Naive thymus-derived CD4-positive, alpha-beta T cell (primary cell): ENCODE measurements at places on chromosomes 12 and 14.

DNA sequence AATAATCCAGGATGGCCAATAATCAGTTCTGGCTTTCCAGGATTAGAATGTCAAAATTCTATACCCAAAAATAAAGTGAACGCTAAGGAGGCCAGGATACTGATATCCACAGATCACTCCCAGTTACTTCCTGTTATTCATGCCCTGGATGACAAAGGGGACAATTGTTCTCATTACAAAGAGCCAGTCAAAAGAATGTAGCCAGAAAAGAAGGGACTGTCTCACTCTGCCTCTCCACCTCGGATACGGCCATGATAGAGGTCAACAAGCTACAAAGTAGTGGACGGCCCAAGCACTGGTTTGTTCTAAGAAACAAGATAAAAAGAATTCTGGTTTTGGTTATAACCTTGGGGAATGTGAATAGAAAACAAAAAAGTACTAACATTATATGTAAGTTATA, 116.1 kb upstream of the ATF7IP start:
- no peak for DNase-seq

DNA sequence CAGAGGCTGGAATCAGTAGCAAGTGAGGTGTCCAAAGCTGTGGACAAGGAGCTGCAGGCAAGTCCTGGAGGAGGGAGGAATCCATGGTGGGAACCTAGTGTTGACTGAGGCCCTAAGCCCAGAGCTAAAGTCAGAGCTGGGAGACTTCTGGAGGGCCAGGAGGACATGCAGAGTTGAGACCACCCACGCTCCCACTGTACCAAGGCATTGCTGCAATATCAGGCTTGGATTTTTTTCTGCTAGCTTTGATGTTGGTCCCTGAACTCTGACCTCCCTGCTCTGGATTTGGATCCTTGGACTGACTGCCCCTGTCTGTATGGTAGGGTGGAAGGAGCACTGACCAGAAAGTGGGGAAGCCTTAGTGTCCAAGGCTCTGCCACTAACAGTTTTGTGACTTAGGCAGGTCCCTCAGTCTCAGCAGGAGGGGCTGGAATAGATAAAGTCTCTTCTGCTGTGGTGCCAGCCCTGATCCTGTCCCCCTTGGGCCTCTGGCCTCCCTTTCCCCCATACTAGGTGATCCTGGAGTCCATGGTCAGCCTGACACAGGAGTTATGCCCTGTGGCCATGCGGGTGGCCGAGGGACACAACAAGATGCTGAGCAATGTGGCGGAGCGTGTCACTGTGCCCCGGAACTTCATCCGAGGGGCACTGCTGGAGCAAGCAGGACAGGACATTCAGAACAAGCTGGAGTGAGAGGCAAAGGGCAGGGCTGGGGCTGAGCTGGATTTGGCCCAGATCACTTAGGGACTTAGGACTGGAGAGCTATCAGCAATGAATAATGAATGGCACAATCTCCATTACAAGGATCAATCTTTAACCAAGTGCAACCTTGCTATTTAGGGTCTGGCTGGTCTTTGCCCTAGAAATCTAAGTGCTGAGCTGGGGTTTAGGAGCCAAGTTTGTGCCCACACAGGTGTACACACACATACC, 9.4 kb downstream of the CARMIL3 start:
- no peak for DNase-seq

GRCh38 chr12:64051057-64051456, 171.0 kb downstream of the KICS2 start:
- DNase-seq = no peak

GRCh38 chr14:23640524-23641141, 4.5 kb downstream of the DHRS2 start:
- no peak for DNase-seq

- no peak for DNase-seq
Measured at GRCh38 chr14:55212634-55213033, 21.2 kb upstream of the DLGAP5 start.

GRCh38 chr12:104747330-104747729, 210.8 kb downstream of the SLC41A2 start:
- no peak for DNase-seq

GRCh38 chr14:103198131-103199105, 75.2 kb downstream of the TNFAIP2 start:
- DNase-seq = no peak

- no peak for DNase-seq
Measured at GRCh38 chr12:14803830-14804160, 325 bp downstream of the C12orf60 start.

DNA sequence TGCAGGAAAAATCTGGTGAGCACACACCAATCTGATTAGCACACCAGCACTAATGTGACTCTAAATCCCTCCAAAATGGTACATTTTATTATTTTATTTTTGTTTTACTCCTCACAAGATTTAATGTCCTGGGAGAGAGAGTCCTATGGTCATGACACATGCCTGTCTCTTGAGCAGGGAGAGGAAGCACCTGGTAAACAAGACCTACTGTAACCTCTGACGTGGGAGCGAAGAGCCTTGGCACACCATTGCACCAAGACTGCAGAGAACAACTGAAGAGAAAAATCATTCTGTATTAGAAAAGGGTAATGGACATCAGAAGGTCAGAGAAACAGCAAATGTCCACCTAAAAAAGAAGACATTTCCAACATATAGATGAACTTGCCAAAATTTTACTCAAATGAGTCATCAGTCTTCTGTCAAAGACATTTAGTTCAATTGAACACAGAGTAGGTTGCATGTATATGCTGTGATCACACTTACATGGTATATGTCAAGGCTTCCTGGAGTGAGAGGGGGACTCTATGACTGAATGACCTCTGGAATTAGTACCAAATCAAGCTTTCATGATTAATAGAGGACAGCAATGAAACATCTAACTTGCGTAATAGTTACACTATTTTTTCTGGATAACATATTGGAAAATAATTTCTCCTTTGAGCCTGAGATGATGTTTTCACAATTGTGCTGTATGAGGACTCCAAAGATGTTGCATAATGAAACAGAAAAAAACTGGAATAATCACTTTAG, 186.9 kb upstream of the FLRT2 start:
- no peak for DNase-seq

- DNase-seq = no peak
Measured at GRCh38 chr14:68705741-68706283, 87.1 kb downstream of the ZFP36L1 start.

GRCh38 chr14:103641161-103641560, 12.2 kb downstream of the KLC1 start:
- no peak for DNase-seq

DNA sequence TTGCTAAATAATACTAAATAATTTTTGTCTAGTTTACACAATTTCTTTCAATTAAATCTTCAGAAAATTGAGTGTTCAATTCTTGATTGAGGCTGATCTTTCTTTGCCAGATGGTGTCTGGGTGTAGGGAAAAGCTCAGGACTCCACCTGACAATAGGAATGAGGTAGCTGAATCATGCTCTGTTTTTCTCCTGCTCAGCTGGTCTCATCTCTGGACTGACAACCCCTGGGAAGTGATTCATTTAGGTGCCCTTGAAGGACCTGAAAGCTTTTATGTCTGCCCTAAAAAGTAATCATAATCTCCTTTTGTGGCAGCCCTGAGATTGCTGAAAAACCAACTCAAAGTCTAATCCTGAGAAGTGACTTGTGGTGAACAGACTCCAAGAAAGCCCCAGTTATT, 255.4 kb downstream of the ETNK1 start:
- no peak for DNase-seq

DNA sequence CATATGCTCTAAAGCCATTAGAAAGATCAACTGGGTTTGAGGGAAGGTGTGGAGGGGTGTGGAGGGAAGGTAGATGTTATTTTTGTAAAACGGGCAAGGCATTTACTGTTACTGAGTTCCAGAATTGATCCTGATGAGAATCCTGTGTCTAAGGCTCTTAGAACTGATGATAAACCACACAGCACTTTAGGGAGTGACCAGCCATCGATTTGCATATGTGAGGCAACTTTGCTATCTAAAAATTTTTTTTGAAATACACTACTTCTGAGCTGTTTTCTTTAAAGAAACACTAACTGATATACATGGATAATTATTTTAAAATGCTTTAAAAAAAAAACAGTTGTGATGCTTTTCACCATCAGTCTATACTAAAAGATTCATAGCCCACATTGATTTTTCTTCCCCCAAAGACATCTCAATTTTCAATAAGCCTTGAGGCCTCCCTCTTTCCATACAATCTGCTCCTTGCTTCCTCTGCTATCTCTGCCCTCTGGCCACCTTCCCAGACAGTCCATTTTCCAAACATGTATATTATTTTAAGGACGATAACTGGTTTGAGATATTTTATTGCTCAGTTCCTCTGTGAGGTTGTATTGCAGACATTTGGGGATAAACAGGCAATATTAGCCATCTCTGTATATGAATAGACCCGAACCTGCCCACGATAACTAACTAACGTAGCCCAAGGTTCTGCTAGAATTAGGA, 265.9 kb downstream of the EFCAB11 start:
- no peak for DNase-seq

DNA sequence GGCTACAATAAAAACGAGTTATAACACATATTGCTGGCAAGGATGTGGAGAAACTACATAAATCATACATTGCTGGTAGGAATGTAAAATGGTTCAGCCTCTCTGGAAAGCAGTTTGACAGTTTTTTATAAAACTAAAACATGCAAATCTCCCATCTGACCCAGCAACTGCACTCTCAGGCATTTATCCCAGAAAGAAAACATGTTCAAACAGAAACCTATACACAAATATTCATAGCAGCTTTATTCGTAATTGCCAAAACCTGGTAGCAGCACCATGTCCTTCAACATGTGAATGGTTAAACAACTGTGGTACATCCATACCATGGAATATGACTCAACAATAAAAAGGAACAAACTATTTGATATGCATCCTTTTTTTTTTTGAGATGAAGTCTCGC, 10.1 kb upstream of the TMCC3 start:
- no peak for DNase-seq

GRCh38 chr12:107493135-107493494, 192.5 kb upstream of the PWP1 start:
- no peak for DNase-seq

GRCh38 chr12:55933169-55933798, 2.3 kb downstream of the DGKA start:
- no peak for DNase-seq

- DNase-seq = no peak
Measured at GRCh38 chr14:93150227-93151208, 34.2 kb downstream of the MOAP1 start.

GRCh38 chr12:29316752-29317151, 64.2 kb downstream of the ERGIC2 start:
- DNase-seq = no peak

GRCh38 chr14:97578982-97579548, 781.9 kb downstream of the VRK1 start:
- DNase-seq = no peak

DNA sequence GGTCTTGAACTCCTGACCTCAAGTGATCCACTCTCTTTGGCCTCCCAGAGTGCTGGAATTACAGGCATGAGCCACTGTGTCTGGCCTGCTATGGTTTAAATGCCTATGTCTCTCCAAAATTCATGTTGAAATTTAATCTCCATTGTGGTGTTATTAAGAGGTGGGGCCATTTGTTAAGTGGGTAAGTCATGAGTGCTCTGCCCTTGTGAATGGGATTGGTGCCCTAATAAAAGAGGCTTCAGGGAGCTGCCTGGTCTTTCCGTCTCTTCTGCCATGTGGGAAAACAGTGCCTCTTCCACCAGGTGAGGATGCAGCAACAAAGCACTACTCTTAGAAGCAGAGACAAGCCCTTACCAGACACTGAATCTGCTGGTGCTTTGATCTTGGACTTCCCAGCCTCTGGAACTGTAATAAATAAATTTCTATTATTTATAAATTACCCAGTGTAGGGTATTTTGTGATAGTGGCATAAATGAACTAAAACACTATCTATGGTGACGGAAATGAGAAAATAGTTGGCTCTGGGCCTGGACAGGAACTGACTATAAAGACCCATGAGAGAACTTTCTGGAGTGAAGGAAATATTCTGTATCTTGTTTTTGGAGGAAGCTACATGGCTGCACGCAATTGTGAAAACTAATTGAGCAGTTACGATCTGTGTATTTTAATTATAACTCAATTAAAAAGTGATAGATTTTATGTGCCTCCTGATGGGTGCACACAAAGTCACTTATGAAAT, 12.1 kb upstream of the ATP23 start:
- DNase-seq = no peak

DNA sequence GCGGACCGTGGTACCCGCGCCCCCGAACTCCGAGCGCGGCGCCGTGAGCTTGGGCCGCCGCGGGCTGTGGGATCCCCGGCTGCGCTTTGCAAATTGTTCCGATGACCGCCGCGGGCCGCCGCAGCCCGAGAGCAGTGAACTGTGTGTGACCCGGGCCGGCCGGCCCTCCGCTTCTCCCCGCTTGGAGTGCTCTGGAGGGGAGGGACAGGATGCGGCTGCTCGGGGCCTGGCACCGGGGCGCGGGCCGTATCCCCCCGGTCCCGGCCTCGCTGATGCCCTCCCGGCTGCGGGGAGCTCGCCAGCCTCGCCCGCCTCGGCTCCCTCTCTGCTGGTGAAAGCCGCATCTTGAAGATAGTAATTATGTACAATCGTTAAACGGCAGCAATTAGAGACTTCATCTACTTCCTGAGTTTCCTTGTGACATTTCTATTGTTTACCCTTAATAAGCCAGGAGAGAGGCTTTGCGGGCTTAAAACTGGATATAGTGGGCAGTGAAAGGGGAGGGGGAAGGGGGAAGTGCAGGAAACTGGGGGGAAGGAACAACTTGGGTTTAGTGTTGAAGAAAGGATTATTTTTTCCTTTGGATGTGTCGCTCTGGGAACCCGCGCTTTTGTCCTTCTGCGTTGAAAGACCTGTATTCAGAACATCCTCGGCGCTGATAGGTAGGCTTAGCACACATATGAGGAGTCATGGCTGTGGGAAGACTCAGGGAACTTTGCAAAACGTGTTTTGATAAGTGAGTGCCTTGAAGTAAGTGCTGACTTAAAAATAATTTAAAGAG, 1.2 kb downstream of the PELI2 start:
- DNase-seq = peak; percentile 2

DNA sequence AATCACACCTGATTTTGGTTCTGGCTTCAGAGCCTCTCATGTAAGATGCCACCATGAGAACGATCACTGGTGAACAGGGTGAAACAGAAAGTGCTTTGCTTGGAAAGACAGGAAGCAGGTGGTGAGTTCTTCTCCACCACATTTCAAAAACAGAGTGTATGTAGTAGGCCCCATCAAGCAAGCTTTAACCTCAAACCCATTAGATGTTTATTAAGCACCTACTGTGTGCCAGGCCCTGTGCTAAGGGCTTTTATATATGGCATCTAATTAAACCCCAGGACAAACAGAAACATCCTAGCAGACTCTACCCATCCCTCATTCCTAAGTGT, 47.8 kb upstream of the MED13L start:
- DNase-seq = no peak

DNA sequence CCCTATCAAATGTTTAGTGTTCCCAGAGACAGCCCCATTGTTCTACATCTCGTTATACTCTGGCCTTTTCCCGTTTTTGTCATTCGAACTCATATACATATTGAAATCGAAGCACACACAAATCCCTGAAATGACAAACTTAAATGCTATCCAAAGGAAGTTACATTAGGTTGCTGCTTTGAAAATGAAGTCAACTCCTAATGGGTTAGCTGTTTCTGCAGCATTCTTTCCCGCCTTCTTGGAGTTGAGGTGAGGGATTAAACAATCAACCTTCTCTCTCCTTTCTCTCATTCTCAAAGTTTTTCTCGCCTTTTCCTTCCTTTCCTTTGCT, 642 bp upstream of the PHC1 start:
- DNase-seq = no peak
